ENCODE measurements at places on chromosomes 1 and 21.

DNA sequence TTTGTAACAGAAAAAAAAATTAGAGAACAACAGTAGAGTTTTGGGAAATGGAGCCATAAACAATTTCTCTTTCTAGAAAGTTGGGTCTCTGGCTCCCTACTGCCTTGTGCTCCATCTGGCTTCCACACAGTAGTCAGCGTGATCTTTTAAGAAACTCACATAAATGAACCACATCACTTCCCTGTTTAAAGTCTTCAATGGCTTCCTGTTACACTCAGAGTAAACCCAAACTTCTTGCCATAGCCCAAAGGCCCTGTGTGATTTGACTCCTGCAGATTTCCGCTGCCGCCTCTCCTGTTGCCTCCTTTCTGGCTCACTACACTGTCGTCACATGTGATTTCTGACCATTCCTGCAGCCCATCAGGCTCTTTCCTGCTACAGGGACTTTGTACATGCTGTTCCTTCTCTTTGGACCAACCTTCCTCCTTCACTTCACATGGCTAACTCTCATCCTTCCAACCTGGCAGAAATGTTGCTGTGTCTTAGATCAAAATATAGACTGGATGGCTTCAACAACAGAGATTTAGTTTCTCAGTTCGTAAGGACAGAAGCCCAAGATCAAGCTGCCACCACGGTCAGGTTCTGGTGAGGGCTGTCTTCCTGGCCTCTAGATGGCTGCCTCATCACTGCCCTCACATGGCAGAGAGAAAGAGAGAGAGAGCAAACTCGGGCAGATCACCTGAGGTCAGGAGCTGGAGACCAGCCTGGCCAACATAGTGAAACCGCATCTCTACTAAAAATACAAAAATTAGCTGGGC lies 34.0 kb downstream of the OPRD1 start:
- peak; percentile 17 for DNase-seq

DNA sequence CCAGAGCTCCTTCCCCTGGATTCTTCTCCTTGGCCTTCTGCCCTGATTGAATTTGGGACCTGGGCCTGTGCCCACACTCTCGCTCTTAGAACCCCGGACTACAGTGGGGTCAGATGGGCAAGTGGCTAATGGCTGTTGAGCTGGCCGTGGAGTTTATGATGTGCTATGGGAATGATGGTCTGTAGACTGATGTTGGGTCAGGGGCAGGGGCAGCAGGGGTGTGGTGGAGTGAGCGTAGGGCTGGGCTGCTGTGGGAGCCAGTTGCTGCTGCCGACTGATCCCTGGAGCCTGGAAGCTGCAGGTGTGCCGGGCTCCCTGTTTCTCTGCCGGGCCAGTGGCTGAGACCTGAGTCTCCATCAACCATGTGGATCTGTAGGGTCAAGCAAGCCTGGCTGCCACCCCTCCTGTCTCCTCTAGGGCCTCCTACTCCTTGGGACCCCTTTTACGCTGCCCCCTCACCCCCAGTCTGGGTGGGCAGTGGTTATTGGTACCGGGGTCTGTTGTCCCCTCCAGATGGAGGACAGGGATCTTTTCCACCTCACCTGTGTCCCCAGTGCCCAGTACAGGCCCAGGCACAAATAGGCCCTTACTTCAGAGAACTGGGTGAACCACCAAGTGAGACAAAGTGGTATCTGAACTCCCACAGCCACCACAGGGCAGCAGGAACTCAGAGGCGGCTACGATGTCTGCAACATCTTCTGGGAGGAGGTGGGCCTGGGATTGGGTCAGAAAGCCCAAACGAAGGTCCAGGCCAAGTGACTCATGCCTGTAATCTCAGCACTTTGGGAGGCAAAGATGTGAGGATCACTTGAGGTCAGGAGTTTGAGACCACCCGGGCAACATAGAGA lies 5.1 kb downstream of the PODN start:
- no peak for DNase-seq

- DNase-seq = no peak
Measured at GRCh38 chr21:42820616-42821465, 58.5 kb downstream of the WDR4 start.

DNA sequence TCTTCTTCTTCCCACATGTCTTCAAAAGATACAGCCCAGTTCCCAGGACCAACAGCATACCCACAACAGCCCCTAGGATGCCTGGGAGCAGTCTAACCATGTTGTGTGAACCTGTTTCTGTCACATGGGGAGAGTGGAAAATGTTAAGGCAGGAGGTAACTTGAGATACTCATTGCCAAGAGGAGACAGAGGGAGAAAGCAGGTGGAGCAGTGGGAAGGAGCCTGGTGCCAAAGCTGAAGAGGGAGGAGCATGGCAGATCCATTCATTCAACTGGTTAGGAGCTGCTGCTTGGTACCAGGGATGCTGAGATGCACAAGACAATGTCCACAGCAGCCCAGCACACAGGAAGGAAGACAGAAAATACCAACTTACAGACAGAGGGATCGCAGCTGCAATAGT lies 149.8 kb upstream of the ETV3 start:
- no peak for DNase-seq

- no peak for DNase-seq
Measured at GRCh38 chr1:22914633-22915217, 57.9 kb downstream of the LACTBL1 start.

DNA sequence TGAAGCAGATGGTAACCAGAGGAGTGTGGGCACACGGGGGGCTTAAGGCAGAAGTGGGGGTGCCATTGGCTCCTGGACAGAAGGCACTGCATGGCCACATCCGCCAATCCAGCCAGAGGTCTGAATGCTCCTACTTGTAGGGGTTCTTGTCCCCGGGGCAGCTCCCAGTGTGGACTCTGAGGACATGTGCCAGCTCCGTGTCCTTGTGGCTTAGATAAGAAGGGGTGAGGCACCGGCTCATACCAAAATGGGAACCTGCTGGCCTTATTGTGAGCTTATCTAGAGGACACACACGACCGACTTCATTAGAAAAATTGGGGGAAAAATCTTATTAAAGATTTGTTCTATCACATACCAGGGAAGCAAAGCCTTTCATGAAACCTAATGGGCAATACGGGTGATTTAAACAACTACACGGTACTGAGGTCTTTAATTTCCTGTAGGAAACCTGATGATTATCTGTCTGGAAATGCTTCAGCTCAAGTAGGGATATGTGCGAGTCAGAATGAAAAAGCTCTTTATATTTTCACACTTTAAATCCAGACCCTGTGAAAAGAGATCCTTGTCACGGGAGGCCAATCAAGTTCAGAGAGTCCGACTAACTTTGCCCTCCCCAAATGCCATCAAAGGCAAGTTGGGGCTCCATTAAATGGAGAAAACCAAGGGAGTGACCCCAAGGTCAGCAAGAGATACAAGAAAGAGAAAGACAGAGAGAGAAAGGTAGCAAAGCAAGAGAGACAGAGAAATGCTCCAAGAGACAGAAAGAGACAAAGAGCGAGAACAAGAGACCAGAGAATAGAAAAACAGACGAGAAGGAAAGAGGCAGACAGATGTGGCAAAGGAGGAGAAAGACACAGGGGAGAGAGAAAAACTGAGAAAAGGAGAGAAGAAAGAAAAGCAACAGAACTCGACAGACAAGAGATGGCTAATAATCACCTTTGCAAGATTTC lies 14.1 kb upstream of the KCNN3 start:
- peak; percentile 28 for DNase-seq

DNA sequence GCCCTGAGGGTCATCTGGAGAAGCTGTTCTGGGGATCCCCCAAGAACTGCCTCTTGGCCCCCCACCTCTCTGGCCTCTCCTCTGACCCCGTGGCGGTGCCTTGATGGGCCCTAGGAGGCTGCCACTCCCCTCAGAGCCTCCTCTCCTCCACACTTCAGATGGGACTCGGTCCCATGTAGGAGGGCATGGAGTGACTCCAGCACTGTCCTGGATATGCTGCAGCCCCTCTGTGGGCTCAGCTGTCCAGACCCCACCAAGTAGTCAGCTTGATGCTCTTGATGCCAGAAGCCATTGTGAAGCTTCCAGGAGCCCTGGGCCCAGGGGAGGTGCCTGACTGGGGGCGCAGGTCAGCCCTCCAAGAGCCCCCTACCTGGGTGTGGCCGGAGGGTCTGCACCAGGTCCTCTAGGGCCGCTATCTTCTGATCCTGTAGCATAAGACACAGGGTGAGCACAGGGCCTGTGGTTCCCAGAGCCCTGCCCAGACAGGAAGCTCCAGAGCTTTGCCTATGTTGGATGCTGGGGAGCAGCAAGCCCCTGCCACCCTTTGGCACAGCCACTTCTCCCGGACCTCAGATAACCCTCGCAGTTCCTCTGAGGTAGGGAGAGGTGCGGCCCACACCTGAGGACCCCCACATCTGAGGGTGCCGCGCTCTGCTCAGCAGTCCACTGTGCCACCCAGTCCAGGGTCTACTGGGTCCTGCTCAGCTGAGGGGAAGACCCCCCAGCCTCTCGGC lies 9.2 kb downstream of the UBXN11 start:
- DNase-seq = no peak

DNA sequence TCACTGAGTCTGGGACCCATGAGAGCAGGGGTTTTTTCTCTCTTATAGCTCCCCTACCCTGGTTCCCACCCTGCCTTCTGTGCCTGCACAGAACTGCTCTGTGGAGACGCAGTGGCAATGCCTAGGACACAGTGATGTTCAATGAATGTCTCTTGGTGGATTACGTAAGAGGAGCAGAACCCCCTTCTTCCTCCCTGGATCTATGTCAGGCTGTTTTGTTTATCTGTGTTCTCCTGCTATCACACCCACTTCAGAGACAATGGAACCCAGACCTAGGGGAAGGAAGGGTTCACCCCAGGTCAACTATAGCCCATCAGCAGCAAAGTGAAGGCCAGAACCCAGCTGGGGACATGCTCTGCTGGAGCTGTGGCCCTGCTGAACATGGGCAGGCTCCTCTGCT lies 2.0 kb downstream of the HPCAL4 start:
- no peak for DNase-seq

- peak; percentile 89 for DNase-seq
Measured at GRCh38 chr1:12184008-12184681, 17.4 kb downstream of the TNFRSF1B start.

GRCh38 chr1:66761221-66761620 lies 9.0 kb downstream of the DYNLT5 start:
- DNase-seq = no peak

GRCh38 chr1:40130892-40131291 lies 30.3 kb upstream of the RLF start:
- peak; percentile 71 for DNase-seq

DNA sequence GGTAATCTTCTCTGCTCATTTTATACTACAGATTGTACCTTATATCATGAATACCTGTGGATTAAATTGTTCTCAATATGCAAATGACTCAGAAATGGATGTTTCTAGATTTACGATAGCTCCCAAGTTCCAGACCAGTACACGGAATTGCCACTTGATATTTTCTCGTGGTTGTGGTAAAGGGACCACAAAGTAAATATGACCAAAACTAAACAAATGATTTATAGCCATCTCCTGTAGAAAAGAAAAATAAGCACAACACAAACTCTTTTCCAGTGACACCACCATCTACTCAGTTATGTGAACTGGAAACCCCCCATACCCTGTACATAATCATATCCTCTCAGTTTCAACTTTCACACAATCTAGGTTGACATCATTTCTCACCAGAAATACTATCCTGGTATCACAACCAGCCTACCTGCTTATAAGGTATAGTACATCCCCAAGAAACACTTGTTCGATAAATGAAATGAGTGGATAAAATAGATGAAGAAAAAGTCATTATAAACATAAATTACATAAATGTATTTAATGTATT lies 172.3 kb downstream of the ADGRL4 start:
- DNase-seq = no peak

DNA sequence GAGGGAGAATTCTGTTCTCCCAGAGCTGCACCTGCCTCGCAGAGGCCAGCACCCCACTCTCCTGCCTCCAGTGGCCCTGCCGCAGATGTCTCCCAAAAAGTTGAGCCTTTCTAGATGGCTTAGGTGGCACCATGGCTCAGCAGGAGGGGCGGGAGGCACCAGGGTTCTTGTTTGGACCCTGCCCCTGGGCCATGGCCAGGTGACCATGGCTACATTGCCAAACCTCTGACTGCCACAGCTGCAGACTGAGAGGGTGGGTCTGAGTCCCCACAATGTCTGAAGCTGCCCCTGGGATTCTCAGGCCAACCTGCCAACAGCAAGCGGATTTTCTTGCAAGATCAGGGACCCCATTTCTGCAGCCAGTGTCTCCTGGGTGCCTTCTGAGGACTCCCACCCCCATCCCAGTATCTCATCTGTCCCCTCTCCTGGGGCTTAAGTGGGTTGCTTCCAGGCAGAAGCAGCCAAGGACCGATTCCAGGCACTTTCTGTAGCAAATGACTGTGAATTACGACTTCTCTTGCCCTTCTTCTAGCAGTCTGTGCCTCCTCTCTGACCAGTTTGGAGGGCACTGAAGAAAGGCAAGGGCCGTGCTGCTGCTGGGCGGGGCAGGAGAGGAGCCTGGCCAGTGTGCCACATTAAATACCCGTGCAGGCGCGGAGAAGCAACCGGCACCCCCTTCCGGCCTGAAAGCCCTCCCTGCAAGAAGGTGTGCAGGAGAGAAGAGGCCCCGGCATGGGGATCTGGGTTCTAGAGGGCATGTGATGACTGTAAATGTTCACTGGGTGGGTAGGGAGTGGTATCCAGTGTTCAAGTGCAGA lies 22.5 kb downstream of the SESN2 start:
- DNase-seq = no peak

DNA sequence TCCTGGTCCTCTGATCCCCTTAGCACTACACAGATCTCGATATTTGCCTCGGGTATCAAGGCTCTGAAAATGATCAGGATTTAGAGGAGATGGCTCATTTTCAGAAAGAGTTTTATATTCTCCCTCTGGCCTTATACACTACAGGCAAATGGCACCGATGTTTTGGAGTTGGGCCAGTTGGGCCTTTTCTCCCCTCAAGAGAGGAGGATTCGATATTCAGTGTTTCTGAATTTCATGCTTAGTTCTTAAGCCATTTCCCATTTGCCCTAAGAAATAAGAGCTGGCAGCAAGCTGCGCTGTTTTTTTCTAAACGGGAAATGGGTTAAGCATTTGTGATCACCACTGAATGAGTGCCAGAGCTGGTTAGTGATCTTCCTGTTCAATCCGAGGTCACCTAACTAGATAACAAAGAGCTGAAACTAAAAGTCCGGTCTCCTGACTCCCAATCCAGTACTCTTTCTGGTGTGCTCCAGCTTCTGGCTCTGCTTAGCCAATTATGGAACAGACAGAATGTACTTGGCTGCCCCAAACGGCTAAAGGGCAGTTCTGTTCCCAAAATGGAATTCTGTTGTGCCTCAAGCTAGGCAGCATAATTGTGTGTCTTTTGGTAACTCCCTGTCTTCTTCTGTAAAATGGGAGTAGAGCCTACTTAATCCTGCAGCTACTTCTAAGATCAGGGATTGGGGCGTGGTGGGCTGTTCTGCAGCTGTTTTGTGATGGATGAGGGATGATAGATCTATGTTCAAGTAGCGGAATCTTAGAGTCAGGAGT lies 1.2 kb upstream of the CPT2 start:
- DNase-seq = peak; percentile 32

Measured in dermis blood vessel endothelial cell (primary cell).